ENCODE measurements at places on chromosomes 6 and 20. TPM values are rescaled to one million over a fixed set of nuclear protein-coding genes. Genes with fewer than 3 reads are reported as not detected.

The LY6G5C gene
- total RNA-seq, result 1.9 TPM

The KIF13A gene
- total RNA-seq, result 68.6 TPM

The PAX1 gene
- 0.33 TPM for total RNA-seq

The MRAP2 gene
- 5.9 TPM for total RNA-seq

The GSTA2 gene
- total RNA-seq, result not detected

The CRISP3 gene
- total RNA-seq, result 0.22 TPM

The RAB44 gene
- total RNA-seq, result 0.33 TPM

The DZANK1 gene
- 4.0 TPM for total RNA-seq

The BACH2 gene
- 33.6 TPM for total RNA-seq

The ZNF334 gene
- total RNA-seq, result 34.7 TPM

The NR2E1 gene
- total RNA-seq, result 48.3 TPM

The OLIG3 gene
- total RNA-seq, result not detected

The COL9A3 gene
- total RNA-seq, result 134 TPM

The CST4 gene
- not detected for total RNA-seq

The BRPF3 gene
- total RNA-seq, result 39.2 TPM

The C2 gene
- 6.2 TPM for total RNA-seq

The SIRPB1 gene
- not detected for total RNA-seq

The NELFE gene
- total RNA-seq, result 54.3 TPM

The RNGTT gene
- 51.9 TPM for total RNA-seq

The HRH3 gene
- total RNA-seq, result 1.3 TPM

Measured in camera-type eye (tissue), 1 donor.